ENCODE measurements at places on chromosomes 13 and 19.

GRCh38 chr13:20431080-20431479 is 94.6 kb downstream of the CRYL1 start:
- no peak for DNase-seq

- no peak for DNase-seq
Measured at GRCh38 chr19:1107661-1108261, 4.0 kb downstream of the GPX4 start.

DNA sequence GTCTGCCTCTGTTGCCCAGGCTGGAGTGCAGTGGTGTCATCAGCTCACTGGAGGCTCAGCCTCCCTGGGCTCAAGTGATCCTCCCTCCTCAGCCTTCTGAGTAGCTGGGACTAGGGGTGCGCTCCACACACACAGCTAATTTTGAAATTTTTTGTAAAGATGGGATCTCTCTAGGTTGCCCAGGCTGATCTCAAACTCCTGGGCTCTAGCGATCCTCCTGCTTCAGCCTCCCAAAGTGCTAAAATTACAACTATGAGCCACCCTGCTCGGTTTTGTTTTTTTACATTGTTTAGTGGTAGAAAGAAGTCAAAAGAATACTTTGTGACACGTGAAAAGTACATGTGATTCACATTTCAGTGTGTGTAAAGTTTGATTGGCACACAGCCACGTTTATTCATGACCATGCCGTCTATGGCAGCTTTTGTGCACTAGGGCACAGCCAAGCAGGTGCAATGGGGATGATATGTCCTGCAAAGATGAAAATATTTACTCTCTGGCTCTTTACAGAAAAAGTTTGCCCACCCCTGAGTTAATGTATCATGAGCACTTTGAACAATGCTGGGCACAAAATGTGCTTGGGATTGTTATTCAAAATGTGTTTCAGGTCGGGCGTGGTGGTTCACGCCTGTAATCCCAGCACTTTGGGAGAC is 16.2 kb upstream of the NFIC start:
- no peak for DNase-seq

DNA sequence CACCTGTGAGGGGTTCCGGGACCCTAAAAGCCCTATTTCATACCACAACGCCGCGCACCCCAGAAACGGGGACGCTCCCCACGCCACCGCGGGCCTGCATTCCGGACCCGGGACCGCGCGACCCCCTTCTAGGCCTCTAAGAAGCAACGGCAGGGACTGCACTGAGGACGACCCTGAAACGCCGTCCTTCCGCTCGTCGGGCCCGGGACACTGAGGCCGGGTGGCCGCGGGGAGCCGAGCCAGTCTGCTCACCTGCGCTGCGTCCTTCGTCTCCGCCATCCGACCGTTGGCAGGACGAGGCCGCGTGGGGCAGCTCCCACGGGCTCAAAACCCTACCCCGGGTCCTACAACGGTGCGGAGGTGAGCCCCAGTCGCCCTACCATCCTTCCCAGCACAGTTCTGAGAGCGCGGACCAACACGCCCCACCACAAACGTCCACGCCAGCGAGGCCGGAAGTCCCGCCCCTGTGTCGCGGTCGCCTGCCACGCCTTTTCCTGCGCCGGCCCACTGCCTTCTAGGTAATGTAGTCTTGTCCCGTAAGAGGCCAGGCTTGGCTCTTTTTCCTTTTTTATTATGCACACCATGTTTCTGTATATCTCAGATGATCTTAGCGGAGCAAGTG is at the start of gene ZNF550:
Gene ZNF550 (minus strand): TSS at position 460 of the 622 bp plus-strand sequence. CDS start 181 bp downstream, at position 279.
- DNase-seq, result peak; percentile 65

GRCh38 chr13:20514866-20515265 is 10.8 kb downstream of the CRYL1 start:
- DNase-seq, result no peak

GRCh38 chr13:53137779-53138178 is 109.2 kb downstream of the OLFM4 start:
- DNase-seq, result no peak

- DNase-seq, result no peak
Measured at GRCh38 chr19:53631949-53632407, at the start of gene DPRX. DPRX (plus strand) TSS chr19:53631999; CDS start chr19:53632107, 108 bp downstream.

DNA sequence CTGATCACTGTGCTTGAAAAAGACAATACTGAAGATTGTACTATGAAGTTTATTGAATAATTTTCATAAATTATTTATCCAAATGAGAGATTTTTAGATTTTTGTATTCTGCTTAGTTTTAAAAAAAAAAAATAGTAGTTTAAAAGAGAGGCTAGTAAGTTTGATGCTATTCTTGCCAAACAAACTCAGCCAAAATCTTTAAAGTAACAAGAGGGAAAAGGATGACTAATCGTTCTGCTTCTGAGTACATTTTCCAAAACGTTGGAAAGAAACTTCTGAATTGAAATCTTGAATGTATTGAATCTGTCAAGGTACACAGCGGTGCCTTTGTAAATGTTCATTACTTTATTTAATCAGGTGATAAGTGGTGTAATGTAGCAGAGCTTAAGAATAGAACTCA is 34.4 kb downstream of the NUP58 start:
- no peak for DNase-seq

DNA sequence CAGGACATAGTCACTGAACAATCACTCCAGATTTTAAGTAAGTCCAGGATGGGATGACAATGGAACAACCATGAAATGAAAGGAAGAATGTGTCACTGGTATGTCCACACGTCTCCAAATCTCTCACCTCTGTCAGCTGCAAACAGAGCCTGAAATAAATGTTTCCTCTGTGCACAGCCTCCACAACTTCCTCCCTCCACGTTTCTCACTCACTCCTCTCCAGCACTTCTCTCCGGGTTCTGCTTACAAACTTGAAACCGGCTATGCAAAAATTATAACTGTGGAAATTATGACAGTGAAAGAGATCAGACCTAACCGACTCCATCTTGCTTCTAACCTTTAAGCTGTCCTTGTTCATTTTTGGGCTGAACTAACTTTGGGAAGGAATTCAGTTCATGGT is 35.0 kb upstream of the ALOX5AP start:
- DNase-seq, result no peak

DNA sequence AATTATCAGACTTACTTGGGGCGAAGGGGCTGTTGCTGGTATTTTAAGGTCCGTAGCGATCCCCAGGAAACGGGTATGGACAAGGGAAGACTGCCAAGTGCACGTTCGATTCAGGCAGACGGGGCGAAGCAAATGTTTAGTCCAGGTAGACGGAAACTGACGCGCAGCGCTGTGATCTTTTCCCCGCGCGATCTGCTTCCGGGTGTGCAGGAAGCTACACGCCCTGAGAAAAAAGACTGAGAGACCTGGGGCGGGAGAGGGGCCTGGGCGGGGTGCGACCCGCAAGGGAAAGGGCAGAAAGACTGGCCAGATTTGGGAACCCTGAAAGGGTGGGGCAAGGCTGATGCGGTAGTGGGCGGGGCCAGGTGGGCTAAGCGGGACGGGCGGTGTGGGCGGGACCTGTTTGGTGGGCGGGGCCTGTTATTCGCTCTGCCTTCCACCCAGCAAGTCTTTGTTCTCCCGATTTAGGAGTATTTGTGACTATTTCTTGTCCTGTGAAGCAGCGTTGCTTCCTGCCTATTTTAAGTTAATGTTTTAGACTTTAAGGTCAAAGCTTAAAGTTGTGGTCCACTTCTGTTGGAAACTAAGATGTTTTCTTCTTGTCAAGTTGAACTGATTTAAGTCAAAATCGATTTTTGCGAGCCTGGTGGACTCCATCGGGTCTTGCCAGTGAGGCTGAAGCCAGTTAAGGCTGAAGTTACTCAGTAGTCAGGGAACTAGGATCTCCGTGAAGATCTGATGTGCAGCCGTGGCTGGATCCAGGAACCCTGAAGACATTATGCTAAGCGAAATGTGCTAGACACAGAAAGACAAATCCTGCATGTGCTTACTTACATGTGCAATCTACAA is at the start of gene ZNF836:
Gene ZNF836 (minus strand): TSS at position 301 of the 849 bp plus-strand sequence. CDS start 3,549 bp downstream, outside the sequence.
- DNase-seq, result peak; percentile 80

DNA sequence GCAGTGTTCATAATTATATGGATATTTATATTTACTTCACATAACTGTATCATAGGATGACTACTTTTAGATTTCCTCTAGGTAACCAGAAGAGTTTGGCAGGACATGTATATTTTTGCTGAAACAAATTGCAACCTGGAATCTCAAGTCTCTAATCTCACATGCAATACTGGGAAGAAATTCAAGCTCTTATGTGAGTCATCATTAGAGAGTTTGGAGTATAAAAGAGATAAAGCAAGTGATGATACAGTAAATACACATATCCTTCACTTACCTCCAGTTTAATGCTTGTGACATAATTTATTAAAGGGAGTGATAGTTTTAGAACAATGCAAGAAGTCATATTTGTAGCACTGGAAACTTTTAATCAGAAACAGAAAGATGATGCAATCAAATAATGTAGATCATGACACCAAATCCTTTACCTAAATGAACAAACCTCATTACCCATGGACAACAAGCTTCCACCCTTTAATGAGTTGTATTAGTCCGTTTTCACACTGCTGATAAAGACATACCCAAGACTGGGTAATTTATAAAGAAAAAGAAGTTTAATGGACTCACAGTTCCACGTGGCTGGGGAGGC is 15.8 kb upstream of the OR7A17 start:
- no peak for DNase-seq

GRCh38 chr13:110135977-110136597 is 170.9 kb downstream of the COL4A1 start:
- no peak for DNase-seq

DNA sequence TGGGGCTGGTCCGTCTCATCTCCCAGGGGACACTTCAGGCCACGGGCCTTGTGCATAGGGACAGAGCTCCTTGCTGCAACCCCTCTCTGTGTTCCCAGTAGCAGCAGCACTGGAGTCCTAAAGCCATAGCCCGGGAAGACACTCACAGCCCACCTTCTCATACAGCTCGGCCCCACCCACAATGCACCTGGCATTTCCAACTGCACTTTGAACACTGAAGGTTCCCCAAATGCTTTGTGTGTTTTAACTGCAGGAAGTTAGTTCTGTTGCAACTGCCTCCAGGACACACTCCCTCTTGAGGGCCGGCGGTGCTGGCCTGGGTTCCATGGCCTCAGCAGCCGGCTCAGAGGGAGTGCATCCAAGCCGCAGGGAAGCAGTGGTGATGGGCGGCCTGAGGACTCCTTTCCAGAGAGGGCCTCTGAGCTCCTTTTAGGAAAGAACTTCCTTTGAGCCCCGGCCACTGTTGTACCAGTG is 22.7 kb upstream of the TMEM255B start:
- no peak for DNase-seq

DNA sequence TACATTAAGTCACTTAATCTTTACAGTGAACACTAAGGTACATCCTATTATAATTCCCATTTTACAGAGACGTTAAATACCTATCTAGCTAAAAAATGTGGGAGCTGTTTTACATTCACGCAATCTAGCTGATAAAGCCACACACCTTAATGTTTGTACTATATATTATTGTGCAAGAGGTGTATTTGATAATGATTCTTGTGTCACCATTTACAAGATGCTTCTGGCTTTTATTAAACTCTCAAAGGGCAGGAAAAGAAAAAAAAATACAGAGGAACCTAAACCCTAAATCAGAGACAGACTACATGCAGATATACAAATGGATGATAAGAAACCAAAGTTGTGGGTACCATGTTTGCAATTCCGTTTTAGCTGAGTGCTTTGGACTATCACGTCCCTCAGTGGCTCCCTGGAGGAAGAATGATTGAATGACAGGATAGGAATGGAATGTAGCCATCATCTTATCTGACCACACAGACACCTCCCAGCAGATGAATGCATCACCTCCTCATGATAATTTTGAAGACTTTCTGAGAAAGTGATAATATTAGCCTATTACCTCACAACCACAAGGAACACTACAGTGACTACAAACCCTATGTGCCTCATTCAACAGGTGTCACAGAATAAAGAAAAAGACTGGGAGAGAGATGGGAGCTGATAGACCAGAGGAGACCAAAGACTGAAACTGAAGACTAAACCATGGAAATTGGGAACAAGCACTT is 230.5 kb upstream of the SERP2 start:
- DNase-seq, result no peak

GRCh38 chr19:54387991-54388801 is 23.5 kb upstream of the LAIR1 start:
- peak; percentile 13 for DNase-seq

GRCh38 chr13:110001670-110002275 is 215.4 kb upstream of the IRS2 start:
- no peak for DNase-seq

DNA sequence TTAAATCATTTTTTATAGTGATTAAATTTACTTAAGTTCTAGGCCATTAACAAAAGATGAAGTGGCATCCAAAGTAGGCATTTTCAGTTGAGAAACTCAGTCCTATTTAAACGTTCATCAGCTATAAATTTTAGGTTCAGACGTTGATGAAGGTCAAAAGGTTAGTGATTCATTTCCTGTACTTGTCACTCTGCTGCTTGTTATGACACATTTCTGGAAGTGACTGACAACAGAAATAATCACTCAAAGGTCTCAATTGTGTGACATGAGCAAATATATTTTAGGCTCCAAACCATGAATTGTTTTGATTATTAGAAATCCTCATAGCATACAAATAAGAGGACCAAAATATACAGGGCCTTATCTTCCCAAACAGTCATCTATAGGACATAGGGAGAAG is 10.3 kb upstream of the EDNRB start:
- DNase-seq, result no peak

GRCh38 chr19:50383852-50384684 is at the start of gene POLD1:
POLD1 (plus strand) TSS chr19:50384347; CDS start chr19:50398852, 14,505 bp downstream.
- peak; percentile 93 for DNase-seq

- peak; percentile 99 for DNase-seq
Measured at GRCh38 chr19:45178262-45179071, at the start of gene BLOC1S3. BLOC1S3 (plus strand) TSS chr19:45178784; CDS start chr19:45179297, 513 bp downstream.

DNA sequence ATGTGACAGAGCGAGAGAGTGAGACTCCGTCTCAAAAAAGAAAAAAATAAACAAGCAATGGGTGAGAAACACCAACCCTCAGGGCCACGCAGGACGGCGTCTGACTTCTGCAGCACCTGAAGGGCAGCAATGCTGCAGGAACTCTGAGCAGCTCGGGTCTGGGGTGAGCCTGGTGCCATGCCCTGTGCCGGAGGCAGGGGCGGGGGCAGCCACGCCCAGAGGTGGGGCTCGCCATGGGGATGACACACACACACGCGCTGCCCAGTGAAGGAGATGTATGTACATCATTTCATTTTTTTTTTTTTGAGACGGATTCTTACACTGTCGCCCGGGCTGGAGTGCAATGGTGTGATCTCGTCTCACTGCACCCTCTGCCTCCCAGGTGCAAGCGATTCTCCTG is 24.3 kb downstream of the GPX4 start:
- DNase-seq, result no peak

- no peak for DNase-seq
Measured at GRCh38 chr13:33349288-33349985, 63.9 kb upstream of the STARD13 start.

GRCh38 chr19:3057275-3057714 is 5.0 kb downstream of the TLE5 start:
- no peak for DNase-seq

DNA sequence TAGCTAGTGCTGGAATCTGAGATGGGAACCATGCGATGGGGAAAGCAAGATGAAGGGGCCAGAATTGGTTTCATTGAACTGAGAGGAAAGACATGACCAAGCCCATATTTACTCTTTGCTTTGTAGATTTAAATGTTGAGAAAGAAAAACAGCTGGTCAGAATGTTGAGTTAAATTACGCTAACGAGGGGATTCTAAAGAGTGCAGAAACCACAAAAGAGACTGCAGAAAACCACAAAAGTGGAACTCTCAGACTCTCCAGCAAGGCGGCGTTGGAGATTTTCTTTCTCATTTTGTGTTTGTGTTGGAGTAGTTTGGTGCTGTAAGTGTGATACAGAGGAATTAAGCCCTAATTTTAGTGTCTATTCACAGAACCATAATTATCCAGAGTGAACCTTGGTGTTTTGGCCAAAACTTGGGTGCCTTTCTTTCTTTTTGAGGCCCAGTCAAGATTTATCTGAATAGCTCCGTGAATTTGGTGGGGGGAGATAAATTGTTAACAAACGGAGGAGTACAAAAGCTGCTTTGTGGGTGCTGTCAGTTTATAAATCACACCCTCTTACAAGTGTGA is 26.3 kb downstream of the SAE1 start:
- DNase-seq, result no peak
